ENCODE measurements at places on chromosomes 5 and 9.

DNA sequence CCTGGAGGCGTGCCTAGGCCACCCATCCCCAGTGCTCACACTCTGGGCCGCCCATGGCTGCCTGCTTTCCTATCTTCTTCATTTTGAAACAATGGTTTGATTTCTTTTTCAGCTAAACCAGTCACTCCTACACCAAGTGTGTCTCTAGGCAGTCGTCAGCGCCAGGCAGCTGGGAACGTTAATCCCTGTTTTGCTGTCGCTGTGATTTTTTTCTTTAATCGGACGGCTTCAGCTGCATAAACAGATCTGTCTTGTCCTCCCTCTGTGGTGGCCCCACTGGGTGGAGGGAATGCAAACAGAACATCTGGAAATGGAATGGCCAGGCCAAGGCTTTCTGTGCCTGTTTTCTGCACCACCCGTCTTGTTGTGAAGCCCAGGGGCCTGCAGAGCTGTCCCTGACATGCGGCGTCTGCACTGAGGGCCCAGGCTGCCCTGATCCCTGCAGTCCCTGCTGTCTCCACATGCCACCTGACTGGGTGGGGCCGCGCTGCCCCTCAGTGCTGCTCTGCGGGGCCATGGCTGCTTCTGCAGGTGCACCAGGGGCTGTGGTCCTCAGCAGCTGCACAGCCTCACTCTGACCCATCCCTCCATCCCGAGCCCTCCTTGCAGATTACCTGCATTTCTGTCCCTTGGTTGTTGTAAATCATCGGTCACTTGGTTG is 51.5 kb downstream of the WNK2 start:
- DNase-seq, result no peak

GRCh38 chr9:76766126-76766525 is 1.9 kb downstream of the PCA3 start:
- DNase-seq, result no peak

- peak; percentile 52 for DNase-seq
Observed at GRCh38 chr9:82763656-82764055, 299.3 kb downstream of the RASEF start.

GRCh38 chr9:13278368-13279246 is 885 bp downstream of the MPDZ start:
- peak; percentile 18 for DNase-seq

DNA sequence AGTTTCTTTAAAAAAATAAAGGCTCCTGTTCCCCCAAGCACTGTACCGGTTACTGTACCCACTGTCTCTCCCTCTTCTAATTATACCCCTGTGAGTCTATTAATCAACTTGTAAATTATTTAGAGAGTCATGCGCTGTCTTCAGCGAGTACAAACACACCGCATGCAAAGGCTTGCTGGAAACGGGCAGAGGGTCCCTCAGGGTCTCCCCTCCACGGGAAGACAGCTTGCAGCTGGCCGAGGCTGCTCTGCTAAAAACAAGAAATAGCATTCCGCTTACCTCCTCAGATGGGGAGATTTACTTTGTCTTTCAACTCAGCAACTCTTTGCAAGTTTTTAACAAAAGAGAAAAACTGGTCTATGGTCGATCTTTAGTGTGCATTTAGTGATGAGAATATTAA is 71.8 kb downstream of the AK8 start:
- DNase-seq, result no peak

- peak; percentile 3 for DNase-seq
Observed at GRCh38 chr9:85543196-85543595, 198.6 kb downstream of the AGTPBP1 start.

DNA sequence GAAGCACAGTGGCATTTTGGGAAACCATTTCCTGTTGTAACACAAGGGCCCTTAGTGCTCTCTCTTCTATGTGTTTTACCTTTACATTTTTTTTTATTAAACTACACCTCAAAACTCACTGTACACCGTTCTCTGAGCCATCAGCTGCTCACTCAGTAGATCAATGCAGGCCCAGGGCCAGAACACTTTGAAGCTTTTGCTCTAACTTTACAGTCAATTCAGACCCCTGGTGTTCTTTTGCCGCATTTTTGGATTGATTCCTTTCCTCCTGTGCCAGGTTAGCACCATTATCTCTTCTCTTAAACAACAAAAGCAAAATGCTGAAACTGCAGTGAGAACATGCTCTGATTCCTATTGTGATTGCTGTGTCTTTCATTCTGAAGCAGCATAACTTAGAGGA is 269.8 kb upstream of the RGMB start:
- DNase-seq, result no peak

GRCh38 chr5:29208024-29208423 is 1985.5 kb upstream of the CDH6 start:
- DNase-seq, result no peak
